ENCODE measurements at places on chromosomes 4 and X.
A peak's percentile ranks its signal among the peaks of the same experiment; 100 is the strongest.

DNA sequence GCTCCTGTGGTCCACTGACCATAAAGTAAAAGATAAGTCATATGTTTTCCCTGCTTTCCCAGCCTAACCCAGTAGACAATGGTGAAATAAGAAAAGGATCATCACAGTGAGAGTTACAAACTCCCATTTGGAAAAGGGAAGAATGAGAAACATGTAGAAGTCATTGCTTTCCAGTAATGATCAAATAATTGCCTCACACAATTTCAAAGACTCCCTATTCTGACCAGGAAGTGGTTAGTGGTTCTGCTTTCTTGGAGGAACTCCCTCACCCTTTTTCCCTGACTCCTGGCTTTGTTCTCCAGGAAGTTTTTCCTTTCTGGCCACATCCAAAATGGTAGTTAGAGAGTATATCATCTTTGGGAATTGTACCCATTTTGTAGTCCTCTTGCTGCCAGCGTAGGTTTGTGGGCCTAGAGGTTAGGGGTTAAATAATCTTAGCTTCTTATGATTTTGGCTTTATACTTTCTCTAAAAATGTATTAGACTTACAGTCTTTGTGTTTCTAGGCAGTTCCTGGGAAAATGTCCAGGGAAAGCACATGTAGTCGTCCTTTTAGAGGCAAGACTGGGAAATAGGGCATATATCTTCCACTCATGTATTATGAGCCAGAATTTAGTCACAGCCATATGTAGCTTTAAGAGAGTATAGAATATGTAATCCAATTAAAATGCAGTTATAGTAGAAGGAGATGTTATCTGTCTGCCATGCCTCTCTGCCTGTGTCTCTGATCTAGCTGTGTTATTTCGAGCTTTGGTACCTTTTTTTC lies 10.5 kb downstream of the VAMP7 start:
- DNase-seq, result no peak

- peak; percentile 76 for DNase-seq
Observed at GRCh38 chr4:182143822-182144625, 99.2 kb upstream of the TENM3 start.

DNA sequence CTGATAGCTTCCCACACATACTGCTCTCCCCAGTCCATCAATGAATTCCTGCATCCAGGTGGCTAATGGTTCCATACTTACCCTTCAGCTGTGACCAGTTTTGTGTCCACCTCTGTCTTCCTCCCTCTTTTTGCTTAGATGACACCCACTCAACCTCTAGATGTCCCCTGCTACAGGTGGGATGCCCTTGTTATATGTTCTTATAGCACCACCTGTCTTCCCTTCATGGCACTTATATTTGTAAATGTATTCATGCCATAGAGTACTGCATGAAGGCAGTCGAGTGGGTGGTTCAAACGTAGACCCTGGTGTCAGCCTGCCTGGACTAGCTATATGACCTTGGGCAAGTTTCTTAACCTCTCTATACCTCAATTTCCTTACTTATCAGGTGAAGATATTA lies 6.5 kb upstream of the USP46 start:
- peak; percentile 41 for DNase-seq

DNA sequence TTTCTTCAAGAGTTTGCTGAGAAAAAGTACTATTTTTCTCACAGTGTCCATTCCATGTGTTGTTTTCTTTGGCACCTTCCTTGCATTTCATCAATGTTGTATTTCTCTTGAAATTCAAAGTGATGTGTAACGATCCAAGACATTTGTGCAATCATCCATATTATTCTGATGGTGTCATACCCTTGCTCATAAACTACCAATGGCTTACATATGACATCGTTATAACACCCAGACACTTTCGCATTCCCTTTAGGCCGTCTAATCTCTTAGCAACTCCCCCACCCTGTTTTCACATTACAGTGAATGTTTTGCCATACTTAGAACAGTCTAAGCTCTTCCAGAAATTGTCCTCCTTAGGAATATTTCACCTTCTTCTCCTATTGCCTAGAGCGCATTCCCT lies 1779.0 kb downstream of the PCDH7 start:
- no peak for DNase-seq

DNA sequence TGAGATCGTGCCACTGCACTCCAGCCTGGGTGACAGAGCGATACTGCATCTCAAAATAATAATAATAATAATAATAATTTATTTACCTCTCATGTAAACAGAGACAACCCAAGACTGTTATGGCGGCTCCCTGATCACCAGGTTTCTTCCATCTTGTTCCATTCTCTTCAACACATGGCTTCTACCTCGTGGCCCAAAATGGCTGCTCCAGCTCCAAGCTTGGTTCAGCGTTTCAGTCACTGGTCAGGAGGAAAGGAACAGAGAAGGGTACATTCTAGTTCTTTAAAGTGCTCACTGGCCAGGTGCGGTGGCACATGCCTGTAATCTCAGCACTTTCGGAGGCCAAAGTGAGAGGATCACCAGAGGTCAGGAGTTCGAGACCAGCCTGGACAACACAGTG lies 24.9 kb upstream of the CHRNA9 start:
- DNase-seq, result no peak

- peak; percentile 92 for DNase-seq
Observed at GRCh38 chr4:185504098-185505047, 30.9 kb downstream of the PDLIM3 start.

DNA sequence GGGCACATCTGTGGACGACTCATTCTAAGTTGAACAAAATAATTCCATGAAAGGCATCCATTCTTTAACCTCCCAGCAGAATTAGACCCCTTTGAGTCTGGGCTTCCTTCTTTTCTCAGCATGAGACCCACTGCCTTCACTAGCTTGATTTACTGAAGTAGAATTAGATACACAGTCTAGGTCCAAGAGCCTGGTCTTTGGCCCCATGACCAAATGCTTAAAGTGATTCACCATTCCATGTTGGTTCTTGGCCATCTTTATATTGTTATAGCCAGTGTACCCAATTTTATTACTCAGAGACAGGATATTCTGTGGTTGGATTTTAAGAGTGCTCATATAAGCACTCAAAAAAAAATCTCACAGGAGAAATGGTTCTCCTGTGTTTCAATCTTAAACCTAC lies 155.3 kb upstream of the GPC4 start:
- no peak for DNase-seq

GRCh38 chr4:85715991-85716737 lies 241.2 kb downstream of the ARHGAP24 start:
- DNase-seq, result no peak

DNA sequence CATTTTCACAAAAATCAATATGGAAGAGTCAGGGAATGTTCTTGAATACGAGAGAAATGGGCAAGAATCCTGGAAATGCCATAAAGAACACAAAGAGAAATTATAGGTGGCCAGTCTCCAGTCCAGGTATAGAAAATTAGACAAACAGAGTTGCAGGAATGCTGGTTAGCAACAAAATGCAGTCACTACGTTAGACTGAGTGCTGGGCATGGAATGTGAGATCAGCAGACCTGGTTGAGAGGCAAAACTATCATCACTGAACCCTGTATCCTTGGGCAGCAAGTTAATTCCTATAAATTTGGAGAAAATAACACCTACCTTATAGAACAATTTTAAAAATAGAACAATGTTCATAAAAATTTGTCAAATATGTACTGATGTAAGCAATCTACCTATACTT lies 417.4 kb downstream of the INPP4B start:
- no peak for DNase-seq

- DNase-seq, result no peak
Observed at GRCh38 chr4:74293558-74293957, 14.7 kb upstream of the EPGN start.

- no peak for DNase-seq
Observed at GRCh38 chrX:10216208-10216607, 59.4 kb downstream of the CLCN4 start.
